ENCODE measurements at places on chromosomes 12 and 14.

DNA sequence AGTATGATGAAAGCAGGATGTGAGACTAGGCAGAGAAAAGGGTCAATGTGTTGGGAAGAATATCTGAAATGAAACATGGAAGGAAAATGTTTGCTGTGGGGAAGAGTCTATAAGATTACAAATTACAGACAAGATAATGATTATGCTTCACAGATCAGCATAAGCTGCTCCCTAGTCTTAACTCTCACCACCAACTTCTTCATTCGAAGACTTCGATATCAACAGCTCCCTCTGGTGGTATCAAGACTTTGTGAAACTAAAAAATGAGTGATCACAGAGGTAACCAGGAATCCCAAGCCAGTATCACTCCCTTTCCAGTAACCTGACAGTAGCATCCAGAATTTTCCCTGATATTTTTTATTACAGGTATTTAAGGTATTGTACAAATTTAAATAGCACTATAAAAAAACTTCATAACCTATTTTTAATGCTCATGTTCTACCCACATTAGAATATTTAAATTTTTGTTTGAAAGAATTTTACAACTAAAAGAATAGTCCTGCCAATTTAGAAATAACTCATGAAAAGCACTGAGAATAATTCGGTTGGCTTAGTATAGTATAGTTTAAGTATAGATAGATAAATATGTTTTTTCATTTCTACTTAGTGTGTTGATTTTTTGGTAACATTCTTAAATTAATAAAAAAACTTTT, 84.4 kb downstream of the C2CD5 start:
- DNase-seq = no peak

DNA sequence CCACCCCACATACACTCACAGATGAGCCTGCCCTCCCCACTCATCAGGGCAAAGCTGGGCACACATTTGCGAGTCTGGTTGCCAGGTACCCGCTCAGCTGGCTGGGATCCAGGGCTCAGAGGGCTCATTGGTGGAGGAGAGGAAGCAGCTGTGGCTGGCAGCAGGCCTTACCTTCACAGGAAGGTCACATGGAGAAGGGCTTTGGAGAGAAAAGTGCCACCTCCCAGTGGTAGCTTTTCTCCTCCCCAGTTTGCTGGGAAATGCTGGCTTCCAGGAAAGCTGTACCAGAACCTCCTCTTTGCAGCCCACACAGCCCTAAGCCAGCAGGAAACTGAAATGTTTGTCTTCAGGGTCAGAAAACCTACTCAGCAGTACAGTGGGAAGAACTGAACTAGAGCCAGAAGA, 55.6 kb downstream of the LGMN start:
- DNase-seq = no peak

DNA sequence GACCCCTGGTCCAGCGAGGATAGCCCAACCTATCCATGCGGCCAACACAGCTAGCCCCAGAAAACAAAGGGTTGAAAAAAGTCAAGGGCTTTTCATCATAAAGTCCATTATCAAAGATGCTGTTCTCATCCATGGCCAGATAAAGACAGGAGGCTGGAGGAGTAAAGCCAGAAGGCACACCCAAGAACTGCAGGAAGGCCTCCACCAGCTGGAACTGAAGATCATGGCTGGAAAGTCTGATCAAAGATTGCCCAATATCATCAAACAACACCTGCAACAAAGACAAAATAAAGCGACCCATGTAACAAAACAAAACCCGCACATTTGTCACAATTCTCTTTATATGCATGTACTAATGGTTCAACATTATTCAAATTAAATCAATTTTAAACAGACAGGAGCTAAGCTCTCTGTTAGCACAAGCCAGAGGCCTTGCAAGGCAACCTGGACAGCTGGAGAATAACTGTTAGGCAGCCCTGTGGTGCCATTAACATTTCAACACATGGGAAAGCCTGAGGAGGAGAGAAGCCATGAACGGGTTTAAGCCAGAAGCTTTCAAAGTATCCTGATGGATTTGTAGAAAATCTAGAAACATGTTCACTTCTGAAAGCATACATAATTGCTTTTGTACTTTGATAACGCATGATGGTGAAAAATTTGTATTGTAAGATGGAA, 34.1 kb downstream of the PSMC1 start:
- DNase-seq = no peak

DNA sequence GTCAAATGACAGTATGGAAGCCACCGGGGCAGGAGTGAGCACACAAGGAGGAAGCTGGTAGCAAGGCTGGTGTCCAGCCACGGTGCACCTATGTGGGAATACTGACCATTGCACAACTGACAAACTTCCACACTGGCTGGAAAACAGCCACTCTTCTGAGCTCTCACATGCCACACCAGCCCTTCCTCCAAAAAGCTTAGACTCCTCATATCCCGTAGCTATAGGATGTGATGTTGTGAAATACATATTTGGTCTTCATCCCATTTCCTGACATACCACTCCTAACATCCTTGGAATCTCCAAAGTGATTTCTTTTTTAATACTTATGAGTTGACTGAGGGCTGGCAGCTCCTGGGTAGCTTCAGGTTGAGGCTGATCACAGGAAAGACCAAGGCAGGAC, 103.6 kb downstream of the NTF3 start:
- DNase-seq = no peak

- no peak for DNase-seq
Observed at GRCh38 chr12:45665941-45666340, 63.6 kb upstream of the ARID2 start.

DNA sequence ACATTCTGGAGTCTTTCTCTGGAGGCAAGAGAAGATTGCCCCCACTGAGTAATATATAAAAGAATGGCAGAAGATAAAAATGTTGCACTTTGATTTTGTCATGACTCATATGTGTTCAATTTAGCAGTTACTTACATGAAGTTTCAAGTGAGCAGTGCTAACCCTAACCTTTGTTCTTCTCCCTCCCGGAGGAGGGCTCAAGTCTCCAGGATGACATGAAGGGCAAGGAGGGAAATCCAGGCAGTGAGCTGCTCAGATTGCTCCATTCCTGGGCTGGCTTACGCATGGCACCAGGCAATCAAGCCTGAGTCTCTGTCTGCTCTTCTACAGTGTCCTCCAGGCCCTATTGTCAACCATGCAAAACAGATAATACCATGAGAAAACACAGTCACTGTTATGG, 322.3 kb downstream of the DUSP6 start:
- DNase-seq = no peak

DNA sequence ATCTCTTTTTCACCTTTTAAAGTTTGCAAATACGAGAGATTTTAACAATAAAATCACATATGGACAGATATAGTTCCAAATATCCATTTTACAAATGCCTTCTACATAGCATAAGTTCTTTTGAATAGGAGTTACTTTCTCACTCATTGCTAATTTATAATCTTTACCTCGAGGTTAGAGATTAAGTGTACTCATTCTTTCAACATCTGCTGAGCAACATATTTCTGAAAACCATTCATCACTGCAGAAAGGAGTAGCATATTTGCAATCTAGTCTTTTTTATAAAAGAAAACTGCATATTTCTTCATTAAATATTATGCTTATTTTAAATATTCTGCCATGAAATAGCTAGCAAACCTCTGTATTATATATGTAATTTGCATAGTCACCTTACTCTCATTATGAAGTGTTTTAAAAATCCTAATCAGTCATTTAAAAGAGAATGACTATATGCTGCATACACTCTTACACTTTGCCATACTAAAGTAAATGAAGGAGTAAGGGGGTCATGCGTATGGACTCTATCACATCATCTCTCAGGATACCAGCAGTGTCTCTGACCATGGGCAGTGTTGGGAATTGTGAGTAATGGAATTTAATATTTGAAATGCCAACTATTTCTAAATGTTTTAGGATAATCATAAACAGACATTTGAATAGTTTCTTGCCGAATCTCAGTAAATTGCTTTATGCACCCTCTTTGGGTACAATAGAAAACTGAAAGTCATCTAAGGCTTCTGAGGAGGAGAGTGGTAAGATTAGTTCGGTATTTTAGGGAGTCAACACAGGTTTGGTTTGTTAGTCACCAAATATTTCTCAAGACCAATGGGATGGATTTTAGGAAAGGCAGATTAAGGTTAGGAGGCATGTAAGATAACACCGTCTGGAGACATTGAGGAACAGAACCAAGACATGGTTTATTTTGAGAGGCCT, 524.8 kb upstream of the ATP2B1 start:
- no peak for DNase-seq

GRCh38 chr12:104121001-104121400, 17.0 kb downstream of the NFYB start:
- DNase-seq = no peak

- no peak for DNase-seq
Observed at GRCh38 chr12:112936927-112937326, 1.3 kb upstream of the OAS3 start.

- no peak for DNase-seq
Observed at GRCh38 chr12:26555139-26555538, 277.9 kb downstream of the ITPR2 start.

DNA sequence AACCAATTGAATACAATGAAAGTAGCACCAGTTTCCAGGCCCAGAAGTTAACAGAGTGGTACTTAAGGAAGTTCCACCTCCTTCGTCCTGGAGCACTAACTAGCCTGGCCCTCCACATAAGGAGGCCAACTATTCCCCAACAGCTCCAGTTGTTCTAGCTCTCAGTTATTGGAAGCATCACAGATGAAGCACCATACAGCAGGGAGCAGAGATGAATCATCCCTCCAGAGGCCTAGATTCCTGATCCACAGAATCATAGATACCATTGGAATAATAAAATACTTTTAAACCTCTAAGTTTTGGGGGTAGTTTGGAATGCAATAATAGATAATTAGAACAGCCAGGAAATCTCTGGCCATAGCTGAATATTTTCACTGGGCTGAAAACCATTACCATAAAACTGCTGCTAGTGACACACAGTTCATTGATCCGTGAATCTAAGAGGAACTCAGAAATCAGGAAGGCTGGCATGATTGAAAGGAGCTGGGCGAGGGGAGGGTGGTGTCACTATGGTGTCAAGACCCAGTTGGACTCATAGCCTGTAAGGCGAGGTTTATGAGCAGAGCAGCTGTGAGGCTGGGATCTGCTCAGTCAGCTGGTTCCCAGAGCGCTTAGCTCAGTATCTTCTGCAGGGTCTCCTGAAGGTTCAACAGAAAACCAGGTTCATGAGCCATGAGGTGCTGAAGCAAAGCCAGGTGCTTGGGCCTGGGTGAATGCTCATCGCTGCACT, 371.4 kb upstream of the TMTC1 start:
- DNase-seq = no peak

- DNase-seq = no peak
Observed at GRCh38 chr14:63764620-63765139, 36.8 kb upstream of the SGPP1 start.

- no peak for DNase-seq
Observed at GRCh38 chr14:33103966-33104365, 165.3 kb downstream of the NPAS3 start.

GRCh38 chr12:105030820-105031807, 45.0 kb downstream of the NOPCHAP1 start:
- no peak for DNase-seq

GRCh38 chr12:51217133-51217967, 512 bp downstream of the POU6F1 start:
- peak; percentile 82 for DNase-seq

- no peak for DNase-seq
Observed at GRCh38 chr12:49091056-49091835, 3.4 kb downstream of the DHH start.

DNA sequence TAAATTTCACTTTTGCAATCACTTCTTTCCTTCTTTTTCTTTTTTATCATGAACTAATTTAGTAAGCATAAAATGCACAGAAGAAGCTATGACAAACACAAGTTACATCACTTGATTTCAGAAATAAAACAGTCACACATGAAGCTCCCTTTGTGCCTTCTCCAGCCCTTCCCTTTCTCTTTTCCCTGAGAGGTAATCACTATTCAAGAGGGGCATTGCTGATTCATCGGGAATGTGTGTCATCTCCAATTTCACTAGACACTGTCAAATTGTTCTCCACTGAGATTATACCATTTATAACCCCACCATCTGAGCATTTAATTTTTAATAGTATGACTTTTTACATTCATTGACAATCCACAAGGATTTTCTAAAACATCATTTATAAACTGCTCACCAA, 91.6 kb upstream of the PTPRQ start:
- DNase-seq = no peak

- DNase-seq = no peak
Observed at GRCh38 chr14:105386581-105387529, 11.5 kb upstream of the TEX22 start.

DNA sequence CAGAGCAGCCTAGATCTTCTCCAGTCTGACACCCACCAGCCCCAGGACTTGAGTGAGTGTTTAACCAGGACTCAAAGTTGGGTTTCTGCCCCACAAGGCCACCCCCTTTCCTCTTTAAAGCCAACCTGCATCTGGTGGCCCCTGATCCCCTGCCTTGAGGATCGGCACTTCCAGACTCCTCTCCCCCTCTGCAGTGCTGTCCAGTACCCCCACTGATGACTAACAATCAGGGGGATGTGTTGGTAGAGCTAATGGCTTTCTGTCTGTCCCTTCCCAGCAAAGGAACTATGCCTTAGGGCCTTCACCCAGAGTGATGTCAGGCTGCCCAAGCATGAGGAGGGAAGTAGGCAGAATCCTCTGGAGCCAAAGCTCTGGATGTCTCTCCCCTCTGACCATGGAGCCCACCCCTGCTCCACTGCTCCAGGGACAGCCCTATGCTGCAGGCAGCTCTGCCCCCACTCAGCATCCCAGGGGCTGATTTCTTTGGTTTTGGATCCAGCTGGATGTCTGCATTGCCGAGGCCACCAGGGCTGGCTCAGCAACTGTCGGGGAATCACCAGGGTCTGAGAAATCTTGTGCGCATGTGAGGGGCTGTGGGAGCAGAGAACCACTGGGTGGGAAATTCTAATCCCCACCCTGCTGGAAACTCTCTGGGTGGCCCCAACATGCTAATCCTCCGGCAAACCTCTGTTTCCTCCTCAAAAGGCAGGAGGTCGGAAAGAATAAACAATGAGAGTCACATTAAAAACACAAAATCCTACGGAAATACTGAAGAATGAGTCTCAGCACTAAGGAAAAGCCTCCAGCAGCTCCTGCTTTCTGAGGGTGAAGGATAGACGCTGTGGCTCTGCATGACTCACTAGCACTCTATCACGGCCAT, 42.9 kb downstream of the DAD1 start:
- no peak for DNase-seq

All from coronary artery (tissue), 2 donors.